Motor neuron (in vitro differentiated cells): ENCODE measurements at places on chromosomes 1 and 21. TPM values are rescaled to one million over a fixed set of nuclear protein-coding genes. Genes with fewer than 3 reads are reported as not detected.

RBM11 gene
- total RNA-seq: 11.5 and 12.7 TPM in 2 replicates

NTMT2 gene
- total RNA-seq: not detected in 2 replicates

PTPN22 gene
- total RNA-seq: 0.11 and 0.44 TPM in 2 replicates

NTNG1 gene
- 3.3 and 6.0 TPM in 2 replicates for total RNA-seq

CNR2 gene
- total RNA-seq: not detected in 2 replicates

CACHD1 gene
- total RNA-seq: 18.6 and 20.1 TPM in 2 replicates
